ENCODE measurements at places on chromosomes 5 and 9.

DNA sequence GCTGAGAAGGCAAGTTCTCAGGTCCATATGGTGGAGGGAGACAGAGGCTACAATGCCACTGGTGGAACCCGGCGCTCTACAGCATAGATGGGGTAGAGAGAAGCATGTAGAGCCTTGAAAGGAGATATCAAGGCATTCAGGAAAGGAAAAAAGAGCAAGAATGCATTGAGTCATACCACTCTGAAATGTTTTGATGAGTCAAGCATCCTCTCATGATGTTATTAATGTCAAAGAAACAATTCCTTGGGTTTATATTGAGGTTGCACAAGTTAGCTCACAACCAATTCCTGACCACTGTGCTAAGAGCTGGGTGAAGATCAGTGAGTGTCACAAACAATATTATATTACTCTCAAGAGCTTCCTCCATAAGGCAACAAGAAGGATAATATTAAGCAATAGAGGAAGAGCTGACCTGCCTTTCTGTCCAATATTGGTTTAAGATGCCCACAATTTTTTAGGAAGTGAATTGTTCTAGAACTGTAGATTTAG is 178.0 kb downstream of the RFK start:
- peak; percentile 21 for DNase-seq

DNA sequence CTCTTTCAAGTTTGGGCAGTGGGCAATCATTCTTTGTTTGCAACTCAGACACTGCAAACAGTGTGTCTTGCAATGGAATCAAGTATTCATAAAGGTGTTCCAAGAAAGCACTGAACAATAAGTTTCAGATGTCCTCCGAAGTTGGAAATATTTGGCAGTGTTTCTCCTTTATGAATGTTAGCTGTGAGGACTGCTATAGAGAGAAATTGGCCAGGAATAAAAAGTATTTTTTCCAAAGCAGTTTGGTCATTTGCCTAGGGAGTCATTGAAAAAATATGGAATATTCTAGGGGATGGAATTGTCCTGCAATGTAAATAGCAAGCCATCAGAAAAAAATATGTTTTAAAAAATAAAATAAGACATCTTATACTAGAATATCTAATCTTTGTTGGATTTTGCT is 688.6 kb upstream of the SEMA6A start:
- no peak for DNase-seq

DNA sequence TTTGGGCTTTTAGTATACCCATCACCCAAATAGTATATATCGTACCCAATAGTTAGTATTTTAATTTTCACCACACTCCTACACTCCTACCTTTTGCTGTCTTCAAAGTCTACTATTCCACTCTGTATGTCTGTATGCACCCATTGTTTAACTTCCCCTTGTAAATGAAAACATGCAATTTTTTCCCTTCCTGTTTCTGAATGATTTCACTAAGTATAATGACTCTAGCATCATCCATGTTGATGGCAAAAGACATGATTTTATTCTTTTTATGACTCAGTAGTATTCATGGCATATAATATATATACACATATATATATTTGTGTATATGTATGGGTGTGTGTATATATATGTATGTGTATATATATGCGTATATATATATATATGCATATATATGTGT is 63.1 kb upstream of the FAM174A start:
- DNase-seq = no peak

DNA sequence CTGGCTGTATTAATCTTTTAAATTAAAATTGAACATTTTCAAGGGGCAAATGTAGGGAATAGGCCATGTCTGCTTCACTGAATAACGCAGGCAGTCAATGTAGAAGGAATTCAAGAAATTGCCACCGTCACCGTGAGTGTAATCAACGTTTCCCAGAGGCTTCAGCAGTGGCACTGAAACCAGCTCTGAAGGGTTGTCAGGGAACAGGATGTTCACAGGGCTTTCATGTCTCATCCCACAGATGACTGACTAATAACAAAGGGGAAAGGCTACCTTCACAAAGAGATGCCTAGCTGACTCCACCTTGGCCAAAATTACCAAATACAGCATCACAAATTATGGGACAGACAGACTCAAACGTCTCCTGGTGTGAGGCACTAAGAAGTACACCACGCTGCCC is 70.4 kb upstream of the SIMC1 start:
- no peak for DNase-seq

GRCh38 chr5:105632043-105632442 is 2038.7 kb downstream of the EFNA5 start:
- DNase-seq = no peak

DNA sequence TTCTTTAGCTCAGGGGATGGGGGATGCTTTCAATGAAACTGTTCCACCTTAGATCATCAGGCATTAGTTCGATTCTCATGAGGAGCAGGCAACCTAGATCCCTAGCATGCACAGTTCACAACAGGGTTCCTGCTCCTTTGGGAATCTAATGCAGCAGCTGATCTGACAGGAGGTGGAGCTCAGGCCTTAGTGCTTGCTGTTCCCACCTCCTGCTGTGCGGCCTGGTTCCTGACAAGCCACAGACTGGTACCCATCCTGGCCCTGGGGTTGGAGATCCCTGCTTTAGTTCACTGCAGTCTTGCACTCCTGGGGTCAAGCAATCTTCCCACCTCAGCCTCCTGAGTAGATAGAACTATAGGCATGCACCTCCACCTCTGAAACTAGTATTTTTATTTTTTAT is 1369.8 kb upstream of the NUDT12 start:
- DNase-seq = no peak

DNA sequence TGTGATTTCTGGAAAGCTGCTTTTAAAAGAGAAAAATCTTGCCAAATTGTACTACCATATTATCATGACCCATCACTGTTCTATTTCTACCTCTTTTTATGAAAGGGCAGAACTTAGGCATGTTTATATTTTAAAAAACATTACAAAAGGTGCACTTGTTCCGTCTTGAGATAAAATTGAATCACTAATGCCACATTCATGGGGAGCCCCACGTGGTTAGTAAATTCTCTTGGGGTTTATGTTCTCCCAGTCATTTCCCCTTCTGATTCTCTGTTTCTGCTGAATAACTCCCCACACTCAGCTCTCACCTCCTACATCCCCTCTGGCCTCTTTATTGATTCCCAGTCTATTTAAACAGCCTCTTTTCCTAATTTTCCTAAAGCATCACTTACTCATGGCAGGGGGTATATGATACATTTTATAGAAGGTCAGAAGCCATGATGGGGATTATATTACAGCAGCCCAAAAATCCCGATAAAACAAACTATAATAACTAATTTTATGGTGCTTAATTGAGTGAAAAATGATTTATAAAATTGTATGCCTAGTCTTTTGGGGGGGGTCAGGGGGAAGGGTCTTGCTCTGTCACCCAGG is 19.7 kb upstream of the VLDLR start:
- DNase-seq = no peak

DNA sequence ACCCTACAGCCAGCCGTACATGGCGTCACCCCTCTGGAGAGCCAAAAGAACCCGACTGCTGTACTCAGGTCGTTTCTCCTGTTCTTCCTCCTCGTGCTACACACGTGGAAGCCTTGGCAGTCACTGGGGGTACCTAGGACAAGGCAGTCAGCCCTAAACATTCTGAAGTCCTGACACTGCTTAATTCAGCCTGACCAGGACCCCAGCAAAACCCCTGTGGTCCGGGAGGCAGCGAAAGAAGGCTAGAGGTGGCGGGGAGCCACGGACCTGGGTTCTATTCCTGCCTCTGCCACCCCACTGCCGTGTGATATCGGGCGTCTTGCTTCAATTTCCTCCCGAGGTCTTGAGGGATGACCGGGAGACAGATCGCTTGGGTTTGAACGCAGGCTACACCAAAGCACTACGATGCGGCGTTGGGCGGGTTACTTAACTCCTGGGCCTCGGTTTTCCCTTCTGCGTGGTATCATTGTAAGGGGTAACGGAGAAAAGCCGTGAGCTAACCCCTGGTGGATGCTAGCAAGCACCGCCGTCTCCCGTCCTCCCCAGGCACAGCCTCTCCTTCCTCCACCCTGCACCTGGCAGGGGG is 429 bp upstream of the ARL10 start:
- DNase-seq = no peak

DNA sequence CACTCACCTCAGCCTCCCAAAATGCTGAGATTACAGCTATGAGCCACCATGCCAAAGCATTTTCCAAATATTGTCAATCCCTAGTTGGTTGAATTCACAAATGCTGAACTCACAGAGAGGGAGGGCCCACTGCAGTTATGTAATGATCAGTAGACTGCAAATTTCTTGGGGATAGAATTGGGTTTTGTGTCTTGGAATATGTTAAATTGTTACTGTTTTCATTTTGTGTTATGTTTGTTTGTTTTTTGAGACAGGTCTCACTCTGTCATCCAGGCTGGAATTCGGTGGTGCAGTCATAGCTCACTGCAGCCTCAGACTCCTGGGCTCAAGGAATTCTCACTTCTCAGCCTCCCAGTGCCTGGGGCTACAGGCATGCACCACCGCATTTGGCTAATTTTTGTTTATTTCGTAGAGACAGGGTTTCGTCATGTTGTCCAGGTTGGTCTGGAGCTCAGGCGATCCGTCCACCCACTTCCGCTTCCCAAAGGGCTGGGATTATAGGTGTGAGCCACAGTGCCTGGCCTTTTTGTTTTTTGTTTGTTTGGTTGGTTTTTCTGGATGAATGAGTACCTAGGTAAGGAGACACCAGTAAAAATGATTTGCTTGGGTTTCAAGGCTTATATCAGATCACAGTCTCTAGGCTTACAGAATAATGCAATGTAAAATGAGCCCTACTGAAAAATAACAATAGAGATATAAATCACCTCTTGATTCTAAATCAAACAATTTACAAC is 31.5 kb upstream of the LMNB1 start:
- no peak for DNase-seq

Measured in common myeloid progenitor, CD34-positive (primary cell).